ENCODE measurements at places on chromosomes 5 and 9.

- no peak for DNase-seq
Measured at GRCh38 chr5:1835431-1835830, 34.2 kb downstream of the NDUFS6 start.

DNA sequence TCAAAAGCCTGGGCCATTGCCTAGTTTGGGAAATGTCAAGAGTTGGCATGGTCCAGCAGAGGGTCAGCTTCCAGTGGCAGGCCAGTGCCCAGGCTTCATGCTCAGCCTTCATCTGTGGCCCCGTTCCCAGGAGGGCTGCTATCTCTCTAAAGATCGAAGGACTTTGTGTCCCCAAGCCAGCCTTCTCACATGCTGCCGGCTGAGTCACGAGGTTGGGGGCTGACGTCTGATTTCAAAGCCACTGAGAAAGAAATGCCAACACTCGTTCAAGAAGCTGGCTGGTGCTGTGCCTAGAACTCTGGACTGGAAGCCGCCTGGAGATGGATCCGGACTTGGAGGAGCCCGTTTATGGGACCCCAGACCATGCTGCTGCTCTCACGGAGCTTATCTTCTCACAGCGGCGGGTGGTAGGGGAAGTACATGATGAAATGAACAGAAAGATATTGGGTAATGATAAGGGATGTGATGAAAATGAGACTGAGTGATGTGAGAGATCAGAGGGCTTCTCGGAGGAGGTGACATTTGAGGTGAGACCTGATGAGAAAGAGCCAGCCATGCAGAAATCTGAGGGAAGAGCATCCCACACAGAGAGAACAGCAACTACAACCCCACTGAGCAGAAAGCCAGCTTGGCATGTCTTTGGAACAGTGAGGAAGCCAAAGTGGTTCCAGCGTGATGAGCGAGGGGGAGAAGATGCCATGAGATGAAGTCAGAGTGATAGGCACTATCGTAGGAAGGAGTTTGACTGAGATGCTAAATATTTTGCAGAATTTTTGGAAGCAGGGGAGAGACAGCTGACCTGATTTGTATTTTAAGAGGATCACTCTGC lies 54.9 kb upstream of the BOD1 start:
- no peak for DNase-seq

- DNase-seq = no peak
Measured at GRCh38 chr5:72936893-72937292, 18.9 kb upstream of the FCHO2 start.

GRCh38 chr9:4508907-4509589 lies 18.8 kb downstream of the SLC1A1 start:
- DNase-seq = no peak

GRCh38 chr5:158958021-158958994 lies 141.4 kb downstream of the EBF1 start:
- no peak for DNase-seq

DNA sequence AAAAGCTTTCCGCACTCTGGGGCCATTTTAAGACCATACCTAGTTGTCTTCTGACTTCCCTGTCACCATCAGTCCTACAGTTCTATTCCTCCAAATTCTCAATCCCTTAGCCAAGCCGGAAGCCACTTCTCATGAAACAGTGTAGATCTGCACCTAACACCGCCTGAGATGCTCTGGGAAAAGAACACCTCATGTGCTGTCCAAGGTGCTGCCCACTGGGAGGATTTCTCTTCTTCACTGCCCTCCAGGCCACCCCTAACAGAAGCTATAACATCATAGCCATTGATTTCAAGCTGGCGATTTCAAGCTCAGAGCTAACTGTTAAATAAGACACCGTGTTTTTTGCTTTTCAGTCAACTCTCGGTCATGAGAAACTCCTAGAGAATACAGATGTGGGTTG lies 559.3 kb downstream of the CCDC171 start:
- DNase-seq = no peak

DNA sequence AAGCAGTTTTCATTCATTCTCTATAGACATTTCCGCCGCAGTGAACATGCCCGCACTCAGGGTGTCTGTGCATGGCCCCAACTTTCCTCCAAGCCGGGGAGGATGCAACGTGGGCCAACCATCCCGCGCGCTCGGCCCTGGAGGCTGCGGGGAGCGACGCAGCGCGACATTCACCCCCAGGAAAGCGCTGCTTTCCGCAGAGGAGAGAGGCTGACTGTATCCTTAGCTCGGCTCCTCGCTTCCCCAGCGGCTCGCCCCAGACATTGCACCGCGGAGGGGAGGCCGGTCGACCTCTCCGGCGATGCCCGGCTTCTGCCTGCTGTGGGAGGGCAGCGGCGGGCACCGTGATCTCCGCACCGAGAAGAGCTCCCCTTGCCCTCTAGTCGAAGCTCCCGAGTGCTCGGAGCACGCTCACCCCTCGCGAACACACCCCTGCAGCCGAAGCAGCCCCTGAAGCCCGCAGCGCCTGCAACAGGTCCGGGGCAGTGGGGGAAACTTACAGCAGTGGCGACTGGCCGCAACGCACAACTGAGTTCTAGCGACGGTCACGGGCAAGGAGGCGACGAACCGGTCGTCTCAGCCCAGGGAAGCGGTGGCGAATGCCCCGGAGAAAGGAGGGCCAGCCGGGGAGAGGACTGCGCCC lies 600 bp downstream of the ENC1 start:
- no peak for DNase-seq

DNA sequence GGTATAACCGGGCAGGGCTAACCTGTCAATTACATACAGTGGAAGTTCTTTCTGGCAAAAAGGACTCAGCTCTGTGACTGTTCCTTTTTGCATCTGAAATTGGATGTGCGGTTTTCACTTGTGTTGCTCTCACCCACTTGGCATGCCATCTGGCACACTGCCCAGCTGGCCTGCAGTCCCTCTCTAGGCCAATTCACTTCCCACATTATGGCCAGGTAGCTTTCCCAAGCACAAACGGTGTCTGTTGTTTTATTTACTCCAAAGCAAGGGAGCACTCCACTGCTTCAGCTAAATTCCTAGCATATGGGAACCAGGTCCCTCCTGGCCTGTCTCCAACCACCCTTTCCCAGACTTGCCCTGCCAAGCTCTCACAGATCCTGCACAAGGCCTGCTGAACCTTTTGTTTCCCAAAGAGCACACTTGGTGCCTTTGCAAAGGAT lies 132.5 kb downstream of the SEMA6A start:
- DNase-seq = no peak

GRCh38 chr5:115979201-115980041 lies 17.1 kb downstream of the LVRN start:
- no peak for DNase-seq

- no peak for DNase-seq
Measured at GRCh38 chr9:127175319-127175715, 52.9 kb upstream of the ANGPTL2 start.

GRCh38 chr9:108300306-108301287 lies 555.2 kb downstream of the ACTL7B start:
- DNase-seq = no peak

DNA sequence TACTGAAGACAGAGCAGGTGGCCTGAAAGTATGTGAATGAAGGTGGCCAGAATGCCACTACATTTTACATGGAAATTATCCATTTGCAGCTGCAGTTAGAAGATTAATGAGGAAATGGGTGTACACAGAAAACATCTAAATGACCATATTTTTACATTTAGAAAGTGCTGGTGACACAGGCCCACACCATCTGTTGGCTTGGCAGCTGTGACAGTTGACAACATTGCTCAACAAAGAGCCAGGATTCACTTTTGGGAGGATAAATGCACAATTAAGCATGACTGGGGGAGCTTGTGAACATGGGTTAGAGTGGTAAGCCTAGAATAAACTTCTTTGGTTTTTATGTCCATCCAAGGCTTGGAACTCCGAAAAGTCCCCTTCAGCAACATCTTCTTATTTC lies 360.5 kb downstream of the KCTD16 start:
- DNase-seq = no peak

DNA sequence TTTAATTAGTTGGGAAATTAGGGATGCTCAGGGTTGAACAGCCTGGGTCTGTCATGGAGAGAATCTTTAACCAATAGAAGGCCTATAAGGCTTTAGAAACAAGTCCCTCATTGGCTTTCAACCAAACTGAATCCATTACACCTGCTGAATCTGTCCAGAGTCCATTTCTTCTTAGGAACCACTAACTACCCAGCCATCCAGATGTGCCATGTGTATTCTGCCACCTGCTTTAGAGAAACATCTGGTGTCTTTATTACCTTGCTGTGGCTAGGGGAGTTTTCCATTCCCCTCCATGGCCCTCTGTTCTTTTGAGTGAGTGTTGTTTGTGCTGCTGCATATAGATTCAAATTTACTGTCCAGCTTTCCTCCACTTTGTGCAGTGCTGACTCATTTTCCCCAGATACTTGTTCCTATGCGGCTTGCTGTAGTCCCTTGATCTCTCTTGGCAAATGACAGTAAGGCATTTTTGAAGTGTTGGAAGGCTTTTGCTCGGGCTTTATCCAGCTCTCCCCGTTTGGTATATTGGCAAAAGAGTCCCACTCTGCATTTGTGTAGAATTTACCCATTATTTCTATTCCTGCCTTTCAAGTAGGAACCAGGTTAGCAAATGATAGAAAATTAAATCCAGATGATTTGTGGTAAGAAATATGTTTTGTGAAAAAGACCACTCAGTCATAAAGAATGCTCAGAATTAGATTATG lies 54.6 kb downstream of the NLN start:
- no peak for DNase-seq

DNA sequence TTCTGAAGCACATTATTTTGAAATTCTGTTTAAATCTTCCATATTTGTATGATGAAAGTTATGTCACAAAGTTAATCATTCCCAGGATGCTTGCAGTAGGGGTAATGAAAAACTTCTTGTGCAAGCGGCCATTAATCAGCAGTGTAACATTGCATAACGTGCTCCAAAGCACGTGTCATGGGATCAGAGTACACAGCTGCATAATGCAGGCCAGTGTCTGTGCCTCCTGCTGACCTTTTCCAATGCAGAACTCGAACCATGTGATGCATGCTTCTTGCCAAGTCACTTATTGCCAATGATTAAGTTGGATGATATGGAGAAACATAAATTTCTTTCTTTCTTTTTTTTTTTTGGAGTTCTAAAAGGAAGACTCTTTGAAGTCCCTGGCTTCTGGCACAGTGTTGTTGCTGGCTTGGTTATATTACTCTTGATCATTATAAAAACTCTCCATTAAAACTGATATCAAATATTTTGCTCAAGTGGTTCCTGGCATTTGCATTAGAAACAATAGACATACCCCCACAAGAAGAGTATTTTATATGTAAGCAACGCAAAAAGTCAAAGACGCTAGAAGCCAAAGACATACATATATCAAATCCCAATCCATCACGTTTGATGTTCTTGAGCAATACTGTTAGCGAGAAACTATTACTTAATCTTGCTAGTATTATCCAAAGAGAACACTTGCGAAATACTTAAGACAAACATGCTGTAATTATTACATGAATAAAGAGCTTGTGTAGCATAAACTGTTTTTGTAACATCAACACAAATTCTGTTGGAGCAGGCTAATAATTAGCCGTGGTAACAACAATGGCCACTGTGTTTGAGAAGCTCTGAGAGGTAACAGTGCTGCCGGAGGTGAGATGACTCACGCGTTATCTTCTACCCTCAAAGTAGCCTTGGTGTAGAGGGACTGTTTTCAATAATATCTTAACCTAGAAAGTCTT lies 164.2 kb downstream of the AUH start:
- no peak for DNase-seq

Data from effector CD8-positive, alpha-beta T cell (primary cell).